ENCODE measurements at places on chromosomes 16 and 17.

DNA sequence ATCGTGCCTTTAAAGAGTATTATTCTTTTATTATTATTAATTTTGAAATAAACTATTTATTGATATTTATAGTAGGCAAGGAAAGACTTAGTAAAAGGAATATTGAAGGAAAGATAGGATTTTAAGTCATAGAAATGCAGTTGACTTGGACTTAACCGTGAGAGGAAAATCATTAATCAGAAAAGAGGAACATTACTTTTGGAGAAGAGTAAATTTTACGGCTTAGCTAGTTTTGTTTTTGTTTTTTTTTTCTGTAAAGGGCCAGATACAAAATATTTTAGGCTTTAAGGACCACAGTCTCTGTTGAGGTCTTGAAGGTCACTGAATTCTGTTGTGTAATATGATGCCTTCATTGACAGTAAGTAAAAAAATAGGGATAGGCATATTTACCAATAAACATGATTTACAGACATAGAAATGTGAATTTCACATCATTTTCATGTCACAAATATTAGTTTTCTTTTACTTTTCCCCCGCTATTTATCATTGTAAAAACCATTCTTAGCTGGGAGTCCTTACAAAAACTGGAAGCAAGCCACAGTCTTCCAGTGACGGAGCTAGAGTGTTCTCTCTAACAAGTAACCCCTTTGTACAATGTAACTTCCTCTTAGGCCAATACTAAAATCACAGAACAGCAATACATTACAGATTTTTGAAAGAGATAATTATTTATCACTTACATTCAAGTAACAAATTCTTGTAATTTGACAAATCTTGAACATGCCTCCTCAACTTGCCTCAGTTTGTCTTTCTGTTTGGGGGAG, 2.3 kb upstream of the KCNJ16 start:
- DNase-seq = peak; percentile 8

DNA sequence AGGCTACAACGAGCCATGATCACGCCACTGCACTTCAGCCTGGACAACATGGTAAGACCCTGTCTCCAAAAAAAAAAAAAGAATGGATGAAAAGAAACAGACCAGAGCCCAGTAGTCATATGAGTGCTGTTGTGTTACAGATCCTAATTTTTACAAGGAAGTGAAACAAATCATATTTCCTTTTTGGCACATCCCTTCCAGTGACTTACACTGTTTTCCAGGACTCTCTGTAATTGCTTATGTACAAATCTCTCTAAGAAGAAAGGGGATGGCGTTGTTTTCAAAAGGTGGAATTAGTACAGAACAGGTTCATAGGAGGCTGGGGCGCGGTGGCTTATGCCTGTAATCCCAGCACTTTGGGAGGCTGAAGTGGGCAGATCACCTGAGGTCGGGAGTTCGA, 19.8 kb upstream of the ZNF594 start:
- no peak for DNase-seq

GRCh38 chr17:17929655-17930380, 42.4 kb downstream of the TOM1L2 start:
- DNase-seq = no peak

- no peak for DNase-seq
Observed at GRCh38 chr16:83653785-83654184, 154.0 kb upstream of the HSBP1 start.

DNA sequence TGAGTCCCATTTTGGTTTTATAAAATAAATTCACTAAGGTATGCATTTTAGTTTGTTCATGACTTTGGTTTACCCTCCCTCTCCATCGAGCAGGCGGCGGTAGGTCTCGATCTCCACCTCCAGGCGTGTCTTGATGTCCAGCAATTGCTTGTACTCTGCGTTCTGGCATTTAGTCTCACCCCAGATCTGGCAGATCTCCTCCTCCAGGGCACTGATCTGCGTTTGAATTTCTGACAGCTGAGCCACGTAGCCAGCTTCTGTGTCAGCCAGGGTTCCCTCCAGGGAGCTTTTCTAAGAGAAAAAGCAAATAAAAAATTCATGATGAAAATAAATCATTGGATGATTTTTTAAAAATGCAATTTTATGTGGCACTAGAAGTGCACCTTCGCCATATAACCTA, 4.2 kb downstream of the KRT24 start:
- no peak for DNase-seq

DNA sequence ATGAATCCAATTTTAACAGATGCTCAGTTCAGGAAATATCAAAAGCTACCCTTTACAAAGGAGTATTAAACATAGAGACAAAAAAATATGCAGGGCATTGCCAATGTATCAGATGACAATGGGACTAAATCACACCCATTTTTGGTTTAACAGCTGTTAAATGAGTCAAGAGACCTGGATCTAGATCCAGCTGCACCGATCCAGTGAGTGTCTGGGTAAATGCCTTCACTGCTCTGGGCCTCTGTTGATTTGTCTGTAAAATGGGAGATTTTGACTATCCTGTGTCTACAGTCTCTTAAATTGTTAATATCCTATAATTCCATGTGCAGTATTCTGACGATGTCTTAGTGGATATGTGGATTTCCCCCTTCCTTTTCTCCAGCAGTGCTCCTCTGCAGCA, 16.4 kb downstream of the KRT23 start:
- DNase-seq = no peak

- no peak for DNase-seq
Observed at GRCh38 chr16:82016263-82016662, 5.0 kb upstream of the SDR42E1 start.

GRCh38 chr17:50169121-50169764, 3.4 kb downstream of the SGCA start:
- DNase-seq = peak; percentile 11

DNA sequence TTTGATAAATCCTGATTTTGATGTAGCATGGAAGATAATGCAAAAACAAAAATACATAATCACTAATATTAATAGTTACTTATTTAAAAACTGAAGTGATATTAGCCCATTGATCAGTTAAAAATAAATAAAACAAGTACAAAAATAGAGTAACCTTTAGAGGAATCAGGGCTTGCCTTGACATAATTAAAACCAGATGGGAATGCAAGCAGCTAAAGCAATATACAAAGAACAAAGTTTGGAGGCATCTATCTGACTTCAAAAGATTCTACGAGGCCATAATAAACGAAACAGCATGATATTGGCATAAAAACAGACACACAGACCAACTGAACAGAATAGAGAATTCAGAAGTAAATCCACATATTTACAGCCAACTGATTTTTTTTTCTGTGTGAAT, 15.0 kb upstream of the HEATR3 start:
- no peak for DNase-seq

DNA sequence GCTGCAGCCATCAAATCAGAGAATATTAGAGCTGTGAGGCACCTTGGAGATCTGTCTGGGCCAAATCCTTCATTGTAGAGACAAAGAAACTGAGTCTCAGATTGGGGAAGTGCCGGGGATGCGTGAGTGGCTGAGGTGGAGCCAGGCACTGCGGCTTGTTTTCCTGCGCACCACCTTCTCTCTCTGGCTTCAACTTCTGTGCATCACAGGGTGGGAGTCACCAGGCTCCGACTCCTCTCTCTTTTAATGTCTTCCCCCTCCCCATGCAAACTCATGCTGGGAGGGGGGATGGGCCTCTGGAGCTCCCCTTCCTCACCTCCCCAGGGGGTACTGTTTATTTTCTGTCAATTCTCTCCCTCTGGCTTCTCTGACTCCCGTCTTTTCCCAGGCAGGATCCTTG, 8.7 kb upstream of the ETV4 start:
- no peak for DNase-seq

- no peak for DNase-seq
Observed at GRCh38 chr16:70396246-70396904, 42.5 kb downstream of the ST3GAL2 start.

GRCh38 chr16:67268136-67268579, 11.2 kb upstream of the PLEKHG4 start:
- no peak for DNase-seq

GRCh38 chr17:4386406-4386805, 19.9 kb upstream of the UBE2G1 start:
- no peak for DNase-seq

DNA sequence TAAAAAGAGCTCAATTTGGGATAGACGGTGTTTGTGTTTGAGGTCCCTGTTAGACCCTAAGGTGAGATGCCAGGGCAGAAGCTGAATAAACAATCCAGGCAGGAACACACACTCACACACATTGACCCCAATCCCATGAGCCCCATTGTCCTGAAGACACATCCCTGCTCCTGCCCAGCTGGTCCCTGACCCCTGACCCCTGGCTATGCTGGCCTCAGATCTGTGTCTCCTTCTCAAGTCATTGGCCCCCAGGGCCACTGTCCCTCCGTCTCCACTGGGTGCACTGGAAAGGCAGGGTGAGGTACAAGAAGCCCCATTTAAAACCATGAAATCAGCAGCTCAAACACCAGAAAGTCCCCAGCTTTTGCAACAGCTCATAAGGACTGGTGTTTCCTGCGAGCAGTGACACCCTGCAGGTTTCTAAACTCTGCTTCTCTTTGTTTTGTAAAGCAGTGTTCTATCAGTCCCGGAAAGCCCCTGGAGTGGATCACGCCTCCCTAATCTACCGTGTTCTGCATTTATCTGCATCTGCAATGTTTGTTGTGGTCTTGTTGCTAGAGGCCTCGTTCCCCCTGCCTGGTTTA, 18.0 kb upstream of the ASGR2 start:
- DNase-seq = no peak

DNA sequence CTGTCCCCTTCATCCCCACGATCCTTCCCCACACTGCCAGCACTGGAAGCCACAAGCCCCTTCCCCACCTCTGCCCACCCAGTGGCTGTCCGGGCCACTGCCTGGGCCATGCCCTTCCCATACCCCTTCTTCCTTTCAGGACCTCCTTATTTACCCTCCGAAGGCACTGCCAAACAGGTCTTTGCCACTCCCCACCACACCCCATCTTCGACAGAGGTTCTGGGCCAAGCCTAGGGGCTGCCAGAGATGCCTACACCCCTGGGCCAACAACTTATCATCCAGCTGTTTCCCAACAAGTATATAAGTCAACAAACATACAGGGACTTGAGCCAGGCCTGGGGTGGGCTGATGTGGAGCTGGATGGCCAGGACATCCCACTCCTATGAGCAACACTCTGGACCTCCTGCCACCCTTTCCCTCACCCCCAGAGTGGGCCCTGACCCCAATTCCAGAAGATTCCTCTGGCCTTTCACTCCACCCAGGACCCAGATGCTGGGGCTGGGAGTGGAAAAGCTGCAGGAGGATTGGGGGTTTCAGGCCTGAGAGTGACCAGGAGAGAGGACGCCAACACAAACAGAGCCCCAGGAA, 1.5 kb upstream of the PPP1R1B start:
- DNase-seq = no peak

- no peak for DNase-seq
Observed at GRCh38 chr16:82703161-82703560, 76.4 kb downstream of the CDH13 start.

DNA sequence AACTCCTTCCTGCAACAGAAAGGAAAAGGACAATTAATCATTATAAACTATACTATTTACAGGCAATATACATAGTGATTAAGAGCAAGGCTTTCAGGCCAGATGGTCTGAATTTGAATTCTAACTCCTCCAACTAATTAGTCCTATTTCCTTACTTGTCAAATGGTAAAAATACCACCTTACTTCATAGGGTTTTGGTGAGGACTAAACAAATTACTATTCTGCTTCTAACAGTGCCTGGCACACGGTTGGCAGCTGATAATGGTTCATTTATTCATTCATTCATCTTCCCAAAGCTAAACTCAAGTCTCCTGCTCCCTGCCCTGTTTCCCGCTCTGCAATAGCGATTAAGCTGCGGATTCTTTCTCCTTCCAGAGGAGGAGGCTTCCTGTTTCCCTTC, 39.8 kb downstream of the DCUN1D3 start:
- no peak for DNase-seq

GRCh38 chr16:26717826-26718225, 348.9 kb upstream of the C16orf82 start:
- DNase-seq = no peak

DNA sequence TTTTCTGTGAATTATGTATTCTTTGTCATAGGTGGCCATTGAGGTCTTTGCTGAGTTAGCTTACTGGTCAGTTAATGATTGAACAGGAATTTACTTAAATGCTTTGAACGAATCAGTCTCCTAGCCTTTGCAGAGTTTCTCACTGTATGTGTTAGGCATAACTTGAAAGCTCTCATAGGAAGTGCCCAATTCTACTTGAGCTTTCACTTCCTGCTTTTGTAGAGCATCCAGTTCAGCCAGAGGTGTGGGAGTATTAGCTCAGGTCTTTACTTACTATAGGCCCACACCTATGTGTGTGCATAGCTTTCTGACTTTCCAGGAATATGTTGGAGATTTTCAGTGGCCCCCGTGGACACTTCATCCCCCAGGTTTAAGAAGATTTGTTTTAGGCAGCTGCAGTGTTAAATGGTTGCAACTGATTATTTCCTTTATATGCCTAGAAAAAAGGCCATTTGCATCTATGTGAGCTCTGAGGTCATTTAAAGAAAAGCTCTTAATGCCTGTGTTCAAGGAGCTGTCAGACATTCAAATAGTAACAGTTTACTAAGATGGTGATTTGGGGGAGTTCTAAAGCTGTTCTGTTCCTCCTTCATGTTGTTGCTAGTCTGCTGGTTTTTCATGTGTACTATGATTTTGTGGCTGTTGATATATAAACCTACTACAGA, 62.3 kb downstream of the PHKB start:
- DNase-seq = no peak

DNA sequence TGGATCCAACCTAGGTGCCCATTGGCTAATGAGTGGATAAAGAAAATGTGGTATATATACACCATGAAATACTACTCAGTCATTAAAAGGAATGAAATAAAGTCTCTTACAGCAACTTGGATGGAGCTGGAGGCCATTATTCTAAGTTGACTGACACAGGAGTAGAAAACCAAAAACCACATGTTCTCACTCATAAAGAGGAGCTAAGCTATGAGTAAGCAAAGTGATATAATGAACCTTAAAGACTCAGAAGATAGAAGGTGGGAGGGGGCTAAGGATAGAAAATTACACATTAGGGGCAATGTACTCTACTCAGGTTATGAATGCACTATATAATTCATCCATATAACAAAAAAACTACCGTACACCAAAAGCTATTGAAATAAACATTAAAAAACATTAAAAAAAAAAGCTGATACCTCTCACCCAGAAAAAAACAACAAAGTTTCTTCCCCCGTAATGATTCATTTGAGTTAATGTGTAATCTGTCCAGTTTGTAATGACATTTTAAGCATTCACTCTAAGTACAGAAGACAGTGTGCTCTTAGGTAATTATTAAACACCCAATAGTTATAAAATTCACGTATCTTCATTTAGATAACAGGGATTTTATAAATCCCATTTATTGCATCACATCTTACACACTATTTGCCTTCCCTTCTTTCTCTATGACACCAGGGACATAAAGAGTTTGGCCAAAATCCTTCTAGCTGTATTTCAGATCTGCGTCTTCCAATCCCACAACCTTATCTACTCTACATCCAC, 941.5 kb downstream of the CDH11 start:
- DNase-seq = no peak

GRCh38 chr17:17645961-17646360, 35.3 kb upstream of the RAI1 start:
- no peak for DNase-seq

- DNase-seq = no peak
Observed at GRCh38 chr16:57268804-57269800, 15.4 kb downstream of the PLLP start.

GRCh38 chr16:86630471-86630870, 52.1 kb downstream of the FOXL1 start:
- DNase-seq = no peak
